ENCODE measurements at places on chromosomes 7 and 10.

GRCh38 chr7:49127359-49127913 is 203.1 kb downstream of the CDC14C start:
- no peak for DNase-seq

GRCh38 chr10:12909836-12910185 is 91.7 kb downstream of the CCDC3 start:
- no peak for DNase-seq

- DNase-seq: no peak
These were observed 24.1 kb downstream of the PDLIM1 start for GRCh38 chr10:95266674-95267095.

- no peak for DNase-seq
These were observed 48.0 kb downstream of the BRAF start for GRCh38 chr7:140876519-140877248.

DNA sequence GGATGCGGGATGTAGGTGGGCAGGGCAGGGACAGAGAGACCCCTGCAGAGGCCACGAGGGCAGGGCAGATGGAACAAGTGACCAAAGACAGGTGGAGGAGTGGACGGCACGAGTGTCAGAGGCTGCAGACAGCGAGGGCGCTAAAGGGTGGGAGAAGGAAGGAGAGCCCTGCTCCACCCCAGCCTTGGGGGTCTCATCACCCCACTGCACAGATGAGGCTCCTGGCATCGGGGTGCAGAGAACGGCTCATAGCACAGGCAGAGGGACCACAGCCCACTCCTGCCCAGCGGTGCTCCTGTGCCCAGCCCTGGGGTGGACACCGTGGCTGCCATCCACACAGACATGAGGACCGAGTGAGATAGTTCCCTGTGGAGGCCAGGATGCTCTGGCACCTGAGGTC is 2.2 kb upstream of the LAT2 start:
- no peak for DNase-seq

DNA sequence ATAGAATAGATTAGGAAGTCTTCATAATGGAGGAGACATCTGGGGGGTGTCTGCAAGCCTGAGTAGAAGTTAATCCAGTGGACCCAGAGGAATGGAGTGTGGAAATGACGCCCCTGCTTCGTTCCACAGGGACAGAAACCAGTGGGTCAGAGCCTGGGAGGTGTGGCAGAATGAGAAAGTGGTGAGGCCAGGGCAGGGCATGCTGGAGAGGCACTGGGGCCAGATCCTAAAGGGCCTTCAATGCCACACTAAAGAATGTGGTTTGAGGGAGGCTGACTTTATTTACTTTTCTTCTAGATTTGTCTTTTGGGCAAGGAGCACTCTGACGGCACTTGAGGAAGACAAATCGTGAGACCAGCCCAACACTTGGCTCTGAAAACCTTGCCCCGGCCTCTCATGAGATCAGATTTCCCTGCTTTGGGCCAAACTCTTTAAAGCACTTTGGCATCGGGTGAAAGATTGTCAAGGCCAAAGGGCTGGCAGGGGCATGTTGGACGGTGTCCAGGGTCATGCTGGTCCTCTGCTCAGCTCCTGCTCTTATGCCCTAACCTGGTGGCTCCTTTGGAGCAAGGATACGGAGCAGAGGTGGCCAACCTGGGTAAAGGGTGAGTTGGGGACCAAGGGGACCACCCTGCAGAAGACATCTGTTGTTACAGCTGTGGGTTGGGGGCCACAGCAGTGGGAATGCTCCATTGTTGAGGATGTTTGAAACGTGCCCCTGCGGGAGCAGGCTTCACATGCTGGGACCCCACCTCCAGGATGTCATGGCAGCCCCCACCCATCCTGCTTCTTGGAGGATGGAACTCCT is 157.0 kb upstream of the ZMIZ1 start:
- DNase-seq: no peak

- no peak for DNase-seq
These were observed 17.2 kb upstream of the LRRC17 start for GRCh38 chr7:102895602-102896001.

DNA sequence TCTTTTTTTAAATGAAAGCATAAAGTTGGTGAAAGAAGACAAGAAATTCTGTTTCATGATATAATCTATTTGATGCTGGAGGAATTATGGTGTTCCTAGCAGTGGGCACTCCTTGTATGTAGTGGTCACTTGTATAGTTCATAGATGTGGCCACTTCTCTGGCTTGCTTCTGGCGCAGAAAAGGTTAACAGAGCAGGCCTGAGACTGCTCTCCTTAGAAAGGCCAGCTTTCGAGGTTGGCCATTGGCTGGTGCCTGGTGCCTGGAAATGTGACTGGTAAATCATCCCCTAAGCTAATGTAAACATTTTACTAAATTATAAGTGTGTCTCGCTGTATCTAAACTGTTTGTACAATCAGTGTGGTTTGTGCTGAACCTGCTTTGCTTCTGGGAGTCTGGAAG is 276.1 kb downstream of the PHTF2 start:
- no peak for DNase-seq

- no peak for DNase-seq
These were observed 19.0 kb upstream of the CPN1 start for GRCh38 chr10:100100651-100101184.

GRCh38 chr10:103175580-103176285 is 17.3 kb downstream of the NT5C2 start:
- DNase-seq: no peak

DNA sequence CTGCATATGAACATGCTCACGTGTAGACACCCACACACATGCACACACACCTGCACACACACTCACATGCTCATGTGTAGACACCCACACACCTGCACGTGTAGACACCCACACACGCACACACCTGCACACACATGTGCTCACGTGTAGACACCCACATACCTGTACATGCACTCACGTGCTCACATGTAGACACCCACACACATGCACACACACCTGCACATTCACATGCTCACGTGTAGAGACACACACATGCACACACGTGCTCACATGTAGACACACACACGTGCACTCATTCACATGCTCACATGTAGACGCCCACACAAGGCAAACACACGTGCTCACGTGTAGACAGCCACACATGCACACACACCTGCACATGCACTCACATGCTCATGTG is 275.8 kb downstream of the PTPRN2 start:
- DNase-seq: no peak

- no peak for DNase-seq
These were observed 125.8 kb downstream of the CUBN start for GRCh38 chr10:17003651-17004286.

DNA sequence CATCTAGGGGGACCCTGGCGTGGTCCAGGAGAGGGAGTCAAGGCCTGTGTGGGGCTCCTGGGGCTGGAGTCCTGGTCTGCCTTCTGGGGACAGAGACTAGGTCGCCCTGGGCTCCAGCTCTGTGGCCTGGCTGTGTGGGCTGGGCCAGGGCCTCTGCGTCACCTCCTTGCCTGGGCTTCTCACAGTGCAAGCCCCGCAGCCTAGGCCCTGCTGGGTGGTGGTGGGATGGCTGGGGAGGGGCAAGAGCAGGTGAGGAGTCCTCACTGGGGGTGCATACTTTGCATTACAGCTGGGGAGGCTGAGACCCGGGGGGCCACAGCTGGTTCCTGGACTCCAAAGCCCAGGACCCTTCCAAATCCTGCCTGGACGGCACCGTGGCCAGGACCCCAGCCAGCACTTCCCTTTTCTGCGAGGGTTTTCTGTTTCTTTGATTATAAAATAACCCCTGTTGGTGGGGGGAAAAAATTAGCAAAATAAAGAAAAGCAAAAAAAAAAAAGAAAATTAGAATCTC is 23.5 kb downstream of the PWWP2B start:
- DNase-seq: no peak

DNA sequence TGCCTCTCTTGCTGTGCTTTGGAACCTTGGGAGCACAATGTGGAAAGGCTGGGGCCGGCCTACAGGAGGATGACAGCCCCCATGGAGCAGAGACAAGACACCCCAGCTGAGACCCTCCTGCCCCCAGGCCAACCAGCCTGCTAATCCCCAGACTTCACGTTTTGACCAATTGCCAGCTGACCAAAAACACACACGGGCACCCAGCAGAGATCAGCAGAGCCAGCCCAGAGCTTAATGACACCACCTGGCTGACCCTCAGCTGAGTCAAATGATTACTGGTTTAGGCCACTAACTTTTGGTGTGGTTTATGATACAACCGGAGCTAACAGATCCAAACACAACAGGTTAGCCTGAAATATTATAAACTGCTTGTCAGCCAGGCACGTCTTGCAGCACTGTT is 111.2 kb upstream of the KIF5B start:
- no peak for DNase-seq

GRCh38 chr7:39589323-39590111 is 23.3 kb downstream of the YAE1 start:
- no peak for DNase-seq

DNA sequence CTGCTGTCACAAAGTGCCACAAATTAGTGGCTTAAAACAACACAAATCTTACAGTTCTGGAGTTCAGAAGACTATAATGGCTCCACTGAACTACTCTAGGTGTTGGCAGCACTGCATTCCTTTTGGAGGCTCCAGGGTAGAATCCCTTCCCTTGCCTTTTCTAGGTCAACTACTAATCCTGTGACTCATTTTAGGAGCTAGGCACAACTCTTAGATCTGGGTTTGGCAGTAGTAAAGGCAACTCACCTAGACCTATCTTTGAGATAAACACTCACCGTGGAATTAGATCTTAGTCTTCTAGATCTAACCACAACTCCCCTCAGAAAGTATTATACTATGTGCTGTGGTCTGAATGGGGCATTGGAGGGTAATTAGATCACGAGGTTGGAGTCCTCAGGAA is 60.4 kb downstream of the ANKIB1 start:
- DNase-seq: no peak

DNA sequence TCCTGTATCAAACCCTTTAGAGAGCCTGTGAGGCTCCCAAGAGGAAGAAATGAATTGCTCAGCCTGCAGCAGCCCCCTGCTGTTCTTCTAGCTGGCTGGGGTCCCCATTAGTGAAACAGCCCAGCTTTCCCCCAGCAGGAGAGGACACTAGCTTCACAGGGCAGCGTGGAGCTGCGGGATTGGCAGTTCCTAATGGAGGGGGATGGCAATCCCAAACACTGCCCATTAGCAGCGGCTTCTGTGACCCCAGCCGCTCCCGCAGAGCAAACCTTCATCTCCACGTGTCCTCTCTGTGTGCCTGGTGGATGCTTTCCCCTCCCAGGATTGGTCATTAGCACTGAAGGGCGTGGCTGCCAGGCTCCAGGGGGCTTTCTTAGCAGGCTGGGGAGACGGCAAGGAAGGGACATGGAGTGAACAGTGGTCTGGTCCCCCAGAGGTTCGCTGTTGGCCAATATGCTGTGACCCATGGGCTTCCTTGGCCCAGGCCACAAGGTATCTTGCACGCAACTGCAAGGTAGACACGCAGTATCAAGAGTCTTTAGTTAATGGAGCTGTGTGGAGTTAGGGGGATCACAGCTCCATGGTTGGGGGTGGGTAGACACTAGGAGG is 322.5 kb upstream of the ZMIZ1 start:
- no peak for DNase-seq

DNA sequence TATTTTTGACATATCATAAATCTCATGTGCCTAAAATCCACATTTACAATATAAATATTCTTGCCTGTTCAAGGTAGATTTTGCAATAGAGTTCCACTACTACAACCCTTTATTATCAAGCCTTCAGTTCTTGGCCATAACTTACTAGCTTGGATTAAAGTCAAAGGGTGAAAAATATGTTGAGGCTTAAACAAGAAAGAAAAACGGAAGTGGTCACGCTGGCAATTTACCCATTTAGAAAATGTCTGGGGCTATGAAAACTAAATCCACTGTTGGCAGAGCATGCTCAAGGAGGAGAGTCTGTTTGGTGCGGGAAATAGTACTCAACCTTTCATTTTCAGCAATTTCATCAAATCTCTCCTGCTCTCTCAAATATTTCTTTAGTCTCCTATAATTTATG is 209.8 kb upstream of the RHOBTB1 start:
- no peak for DNase-seq

DNA sequence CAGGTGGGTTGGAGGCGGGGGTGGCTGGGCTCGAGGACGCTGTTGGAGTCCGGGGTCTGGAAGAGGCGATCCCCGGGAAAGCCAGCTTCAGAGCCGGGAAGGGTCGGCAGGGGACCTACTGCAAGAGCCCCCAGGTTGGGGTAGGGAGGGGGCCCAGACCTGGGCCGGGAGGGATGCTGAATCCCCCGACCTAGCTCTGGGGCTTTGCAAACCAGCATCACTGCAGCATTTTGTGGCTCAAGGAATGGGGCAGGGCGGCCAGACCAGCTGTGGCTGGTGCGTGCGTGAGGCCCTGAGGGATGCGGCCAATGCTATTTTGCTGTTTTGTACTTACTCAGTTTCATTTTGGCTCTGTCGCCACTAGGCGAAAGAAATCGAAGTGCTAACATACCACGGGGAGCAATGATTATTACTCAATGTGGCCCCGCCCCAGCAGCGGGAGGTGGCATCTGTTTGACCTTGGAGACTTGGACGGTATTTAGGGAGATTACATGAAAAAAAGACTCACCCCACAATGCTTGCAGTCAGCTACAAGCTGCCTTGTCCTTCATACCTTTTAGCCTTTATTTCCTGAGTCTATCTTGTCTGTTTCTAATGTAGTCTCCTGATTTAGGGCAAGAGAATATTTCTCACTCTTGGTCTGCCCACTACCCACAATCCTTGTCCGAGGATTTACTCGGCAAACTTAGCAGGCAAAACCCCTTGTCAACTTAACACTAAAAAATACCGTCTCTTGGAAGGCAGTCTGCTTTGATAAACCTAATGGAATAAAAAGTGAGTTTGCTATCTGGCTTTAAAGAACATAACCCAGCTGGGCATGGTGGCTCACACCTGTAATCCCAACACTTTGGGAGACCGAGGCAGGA is 16.2 kb downstream of the HSPB1 start:
- peak; percentile 32 for DNase-seq

DNA sequence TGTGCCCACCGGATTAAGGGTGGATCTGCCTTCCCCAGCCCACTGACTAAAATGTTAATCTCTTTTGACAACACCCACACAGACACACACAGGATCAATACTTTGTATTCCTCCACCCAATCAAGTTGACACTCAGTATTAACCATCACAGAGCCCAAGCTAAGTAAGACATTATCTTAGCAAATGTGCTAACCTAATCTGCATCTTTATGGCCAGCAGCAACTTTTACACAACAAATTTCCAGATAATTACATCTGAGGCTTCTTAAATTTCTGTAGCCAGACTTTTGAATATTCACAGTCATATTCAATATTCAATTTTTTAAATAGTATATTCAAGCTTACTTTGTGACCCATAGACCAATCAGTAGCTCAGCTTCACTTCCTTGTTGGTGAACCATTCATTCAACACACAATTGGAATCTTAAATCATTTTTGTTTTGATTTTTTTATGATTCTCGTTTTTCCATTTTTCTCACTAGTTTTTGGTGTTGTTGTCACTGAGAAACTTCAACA is 594.2 kb downstream of the IPMK start:
- no peak for DNase-seq
